ENCODE measurements at places on chromosomes 13 and 19.

GRCh38 chr19:28841531-28841930 lies 371.4 kb downstream of the UQCRFS1 start:
- no peak for DNase-seq

- peak; percentile 91 for DNase-seq
Measured at GRCh38 chr13:40130871-40131636, 475.6 kb downstream of the COG6 start.

- no peak for DNase-seq
Measured at GRCh38 chr19:43984687-43985000, 656 bp downstream of the ZNF155 start.

DNA sequence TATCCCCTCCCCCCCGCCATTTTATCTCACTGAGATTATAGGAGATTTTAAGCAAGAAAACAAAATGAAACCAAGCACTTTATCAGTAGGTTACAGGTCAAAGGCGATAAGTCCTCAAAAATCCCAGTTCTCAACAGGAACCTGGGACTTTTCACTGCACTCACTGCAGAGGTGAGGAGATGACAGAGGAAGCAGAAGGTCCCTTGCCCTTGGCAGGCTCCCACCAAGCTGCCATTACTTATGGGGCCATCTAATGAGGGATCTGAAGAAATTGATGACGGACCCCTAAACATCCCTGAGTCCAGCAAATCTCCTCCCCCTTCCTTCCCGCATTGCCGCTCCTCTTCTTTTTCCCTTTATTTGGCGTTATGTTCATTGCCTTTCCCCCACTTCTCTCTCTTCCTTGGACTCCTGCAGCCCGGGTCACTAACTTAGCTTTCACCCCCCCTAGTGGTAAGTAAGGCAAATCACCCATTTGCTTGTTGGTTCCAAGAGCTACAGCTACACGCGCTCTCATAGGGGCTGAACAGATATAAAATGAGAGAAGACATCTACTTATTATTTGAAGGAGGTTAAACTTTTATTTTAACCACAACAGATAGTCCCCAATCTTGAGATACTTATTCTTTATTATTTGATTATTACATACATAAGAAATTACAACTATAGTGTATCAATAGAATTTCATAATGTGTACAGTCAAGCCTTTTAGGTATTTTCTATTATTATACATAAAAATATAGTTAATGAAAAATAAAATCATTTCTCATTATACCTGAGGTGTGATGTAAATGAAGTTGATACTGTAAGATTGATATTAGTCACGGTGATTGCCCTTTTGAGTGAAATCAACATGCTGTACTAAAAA lies 52.0 kb upstream of the ARGLU1 start:
- DNase-seq: peak; percentile 72

DNA sequence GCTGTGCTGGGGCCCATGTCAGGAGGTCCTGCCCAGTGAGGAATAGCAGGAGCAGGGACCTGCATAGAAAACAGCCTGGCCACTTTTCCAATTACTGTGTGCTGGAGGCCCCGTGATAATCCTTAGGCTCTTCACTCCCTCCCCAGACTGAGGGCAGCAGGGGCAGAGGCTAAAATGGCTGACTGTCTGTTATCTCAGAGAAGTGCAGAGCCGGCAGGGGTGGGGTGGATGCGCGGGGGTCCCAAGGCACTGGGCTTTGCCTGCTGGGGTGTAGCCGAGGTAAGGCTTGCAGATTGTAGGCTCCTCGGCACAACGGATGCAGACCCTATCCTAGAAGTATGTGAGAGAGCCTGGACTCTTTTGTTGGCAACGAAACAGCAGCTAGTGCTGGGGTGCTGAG lies 1064.1 kb downstream of the OLFM4 start:
- no peak for DNase-seq

DNA sequence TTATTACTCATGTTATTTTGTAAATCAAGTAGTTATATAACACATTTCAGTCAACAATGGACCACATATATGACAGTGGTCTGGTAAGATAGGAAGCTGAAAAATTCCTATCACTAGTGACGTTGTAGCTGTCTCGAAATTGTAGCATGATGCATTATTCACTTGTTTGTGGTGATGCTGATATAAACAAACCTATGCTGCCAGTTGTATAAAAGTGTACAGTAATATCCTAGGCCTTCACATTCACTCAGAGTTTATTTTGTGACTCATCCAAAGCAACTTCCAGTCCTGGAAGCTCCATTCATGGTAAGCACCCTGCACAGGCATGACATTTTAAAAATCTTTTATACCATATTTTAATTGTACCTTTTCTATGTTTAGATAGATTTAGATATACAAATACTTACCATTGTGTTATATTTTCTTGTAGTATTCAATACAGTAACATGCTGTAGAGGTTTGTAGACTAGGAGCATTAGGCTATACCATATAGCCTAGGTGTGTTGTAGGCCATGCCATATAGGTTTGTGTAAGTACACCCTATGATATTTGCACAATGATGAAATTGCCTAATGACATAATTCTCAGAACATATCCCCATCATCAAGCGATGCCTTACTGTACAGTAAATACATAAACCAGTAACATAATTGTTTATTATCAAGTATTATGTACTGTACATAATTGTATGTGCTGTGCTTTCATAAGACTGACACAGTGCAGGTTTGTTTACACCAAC lies 49.3 kb downstream of the IFT88 start:
- DNase-seq: peak; percentile 96

- DNase-seq: no peak
Measured at GRCh38 chr19:56153507-56153906, 12.4 kb downstream of the ZNF444 start.

- DNase-seq: no peak
Measured at GRCh38 chr13:21347753-21348318, 111.3 kb downstream of the ZDHHC20 start.

DNA sequence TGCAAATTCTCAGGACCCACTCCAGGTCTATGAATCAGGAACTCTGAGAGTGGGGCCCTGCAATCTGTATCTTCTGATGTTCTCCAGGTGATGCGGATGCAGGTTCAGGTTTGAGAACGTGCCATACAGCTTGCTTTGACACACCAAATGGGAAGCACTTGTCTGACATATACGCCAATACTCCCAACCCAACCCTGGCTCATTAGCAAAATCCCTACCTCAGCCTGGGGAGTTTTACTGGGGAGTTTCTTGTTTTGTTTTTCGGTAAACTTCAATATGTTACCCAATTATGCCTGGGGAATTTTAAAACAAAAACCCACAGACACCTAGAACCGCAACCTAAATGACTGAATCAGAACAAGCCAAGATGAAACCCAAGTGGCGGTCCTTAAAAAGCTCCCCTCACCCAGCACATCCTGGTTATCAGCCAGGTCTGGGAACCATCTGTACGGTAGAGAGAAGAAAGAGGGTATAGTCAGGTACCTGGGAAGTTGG lies 41.2 kb downstream of the ABCC4 start:
- DNase-seq: no peak

DNA sequence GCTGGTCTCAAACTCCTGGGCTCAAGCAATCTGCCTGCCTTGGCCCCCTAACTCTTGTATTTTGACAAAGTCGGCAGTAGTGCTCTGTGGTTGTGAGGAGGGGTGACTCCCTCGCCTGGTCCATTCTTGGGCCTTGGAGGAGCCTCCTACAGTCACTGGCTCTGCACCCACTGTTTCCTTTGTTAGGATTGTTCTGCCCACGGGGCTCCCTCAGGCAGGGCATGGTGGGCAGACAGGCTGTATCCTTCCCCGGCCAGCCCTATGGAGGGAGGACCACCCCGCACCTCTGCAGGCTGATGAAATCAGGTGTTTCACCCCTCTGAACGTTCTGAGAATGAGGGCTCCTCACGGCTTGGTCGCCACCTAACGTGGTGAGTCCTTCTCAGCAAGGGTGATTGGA lies 9.2 kb downstream of the FCAR start:
- no peak for DNase-seq

- DNase-seq: no peak
Measured at GRCh38 chr19:31260171-31260933, 88.9 kb downstream of the TSHZ3 start.

GRCh38 chr13:96621634-96622183 lies 372.6 kb downstream of the OXGR1 start:
- no peak for DNase-seq

- DNase-seq: peak; percentile 57
Measured at GRCh38 chr13:66675620-66676019, 554.5 kb downstream of the PCDH9 start.

DNA sequence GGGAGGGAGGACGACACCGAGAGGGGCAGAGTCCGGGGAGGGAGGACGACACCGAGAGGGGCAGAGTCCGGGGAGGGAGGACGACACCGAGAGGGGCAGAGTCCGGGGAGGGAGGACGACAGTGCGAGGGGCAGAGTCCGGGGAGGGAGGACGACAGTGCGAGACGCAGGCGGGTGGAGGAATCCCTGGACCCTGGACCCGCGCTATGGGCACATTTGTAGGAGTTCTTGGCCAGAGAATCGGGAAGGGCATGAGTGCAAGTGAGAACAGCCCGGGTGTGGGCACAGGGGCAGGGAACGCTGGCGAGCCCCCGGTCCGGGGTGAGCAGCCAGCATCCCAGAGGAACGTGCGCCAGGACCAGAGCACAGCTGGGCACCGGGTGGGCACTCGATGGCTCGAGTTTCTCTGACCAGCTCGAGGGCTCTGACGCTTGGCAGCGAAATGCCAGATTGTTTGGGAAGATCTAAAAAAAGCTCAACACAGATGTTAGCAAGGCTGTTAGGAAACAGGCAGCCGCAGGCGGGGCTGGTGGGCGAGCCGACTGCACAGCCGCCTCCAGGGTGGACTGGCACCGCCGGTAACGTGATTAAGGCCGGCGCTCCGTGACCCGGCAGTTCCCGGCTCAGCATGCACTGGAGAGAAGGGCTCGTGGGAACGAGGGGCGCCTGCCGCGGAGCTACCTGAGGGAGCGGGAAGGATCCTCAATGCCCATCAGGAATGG lies 17.9 kb upstream of the C2CD4C start:
- DNase-seq: no peak

GRCh38 chr13:64884976-64885375 lies 2345.2 kb downstream of the PCDH9 start:
- DNase-seq: peak; percentile 5

- DNase-seq: no peak
Measured at GRCh38 chr13:23146811-23147625, 33.8 kb upstream of the SGCG start.

GRCh38 chr13:105139048-105139379 lies 1396.4 kb downstream of the EFNB2 start:
- DNase-seq: no peak

DNA sequence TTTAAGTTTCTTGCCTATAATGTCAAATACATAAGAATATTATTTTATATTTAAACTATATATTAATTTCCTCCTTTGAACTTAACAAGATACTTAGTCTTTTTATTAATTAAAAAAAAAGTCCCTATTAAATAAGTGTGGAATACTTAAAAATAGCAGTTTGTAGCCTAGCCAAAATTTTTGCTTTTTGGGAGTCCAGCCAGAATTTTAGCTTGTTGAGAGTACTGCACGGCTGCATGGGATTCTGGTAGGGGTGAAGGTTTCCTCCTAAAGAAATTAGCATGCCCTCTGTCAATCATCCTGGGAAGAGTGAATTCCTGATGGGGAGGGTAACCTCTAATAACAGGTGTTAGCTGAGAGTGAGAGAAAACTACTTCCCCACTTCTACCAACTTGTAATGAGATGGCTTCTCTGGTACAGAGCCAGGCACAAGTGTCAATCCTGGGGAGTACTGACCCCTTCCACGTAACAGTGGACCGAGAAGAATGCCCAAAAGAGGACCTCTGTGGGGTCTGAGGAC lies 195.7 kb downstream of the SPRY2 start:
- no peak for DNase-seq

- peak; percentile 100 for DNase-seq
Measured at GRCh38 chr19:6737284-6737872, at the start of gene GPR108. Gene GPR108, minus strand, starts transcription at chr19:6737580. Its CDS starts 4 bp downstream, at chr19:6737576.

GRCh38 chr19:10565028-10565566 lies 713 bp downstream of the KRI1 start:
- DNase-seq: peak; percentile 46

GRCh38 chr19:35039881-35040825 lies 1.4 kb upstream of the HPN start:
- no peak for DNase-seq

DNA sequence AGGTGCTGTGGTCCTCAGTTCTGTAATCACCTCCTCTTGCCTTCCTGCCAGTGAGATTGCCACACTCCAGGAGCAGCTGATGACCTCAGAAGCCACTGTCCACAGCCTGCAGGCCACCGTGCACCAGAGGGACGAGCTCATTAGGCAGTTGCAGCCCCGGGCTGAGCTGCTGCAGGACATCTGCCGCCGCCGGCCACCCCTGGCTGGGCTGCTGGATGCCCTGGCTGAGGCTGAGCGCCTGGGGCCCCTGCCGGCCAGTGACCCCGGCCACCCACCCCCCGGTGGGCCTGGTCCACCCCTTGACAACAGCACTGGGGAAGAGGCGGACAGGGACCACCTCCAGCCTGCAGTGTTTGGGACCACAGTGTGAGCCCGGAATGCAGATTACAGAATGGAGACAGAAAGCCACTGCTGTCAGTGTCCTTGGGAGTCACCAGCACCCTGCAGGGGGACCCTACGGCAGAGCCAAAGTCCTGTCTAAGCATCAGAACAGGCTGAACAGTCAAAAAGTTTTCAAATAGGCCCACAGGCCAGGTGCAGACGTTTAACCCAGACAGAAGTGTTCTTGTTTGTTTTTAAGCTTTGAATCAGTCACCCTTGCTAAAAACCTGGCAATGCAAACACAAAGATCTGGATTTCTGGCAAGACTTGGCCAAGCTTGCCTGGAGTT lies 4.2 kb downstream of the VMAC start:
- DNase-seq: no peak

- no peak for DNase-seq
Measured at GRCh38 chr19:57689750-57690149, 8.0 kb downstream of the ZNF551 start.

DNA sequence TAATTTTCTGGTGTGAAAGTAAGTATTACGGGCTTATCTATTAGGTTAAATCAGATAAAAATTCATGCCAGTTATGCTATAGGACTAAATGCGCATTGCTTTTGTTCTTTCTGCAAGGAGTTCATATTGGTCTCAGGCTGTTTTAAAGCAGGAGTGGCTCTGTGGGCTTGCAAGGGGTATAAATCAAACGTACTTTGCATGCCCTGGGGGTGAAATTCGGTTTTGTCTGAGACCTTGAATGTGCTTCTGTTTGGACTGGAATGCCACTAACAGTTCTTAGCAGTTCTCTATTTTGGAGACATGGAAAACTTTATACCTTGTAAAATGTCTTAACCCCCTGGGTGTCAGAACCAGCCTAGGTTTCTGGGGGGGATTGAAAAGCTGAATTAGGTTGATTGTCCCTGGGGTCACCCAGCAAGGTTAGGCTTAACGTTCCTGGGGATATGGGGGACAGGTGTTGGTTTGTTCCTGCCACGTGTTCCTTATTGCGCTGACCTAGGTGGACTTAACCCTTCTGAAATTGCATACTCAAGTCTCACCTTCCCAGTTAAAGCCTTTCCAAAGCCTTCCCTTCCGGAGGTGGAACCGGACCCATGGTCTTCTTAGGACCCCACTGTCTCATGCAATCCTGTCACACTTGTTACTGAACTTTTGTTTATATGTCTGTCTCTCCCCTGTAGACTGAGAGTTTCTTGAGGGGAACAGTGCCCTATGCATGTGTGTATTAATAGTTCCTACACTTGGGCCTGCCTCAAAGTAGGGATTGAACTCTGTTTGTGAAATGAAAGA lies 182.2 kb downstream of the LMO7 start:
- DNase-seq: no peak

- DNase-seq: no peak
Measured at GRCh38 chr13:32039528-32039927, 8.0 kb downstream of the FRY start.

GRCh38 chr19:48364598-48365348 lies 606 bp downstream of the SYNGR4 start:
- no peak for DNase-seq
